ENCODE measurements at places on chromosomes 4 and X. TPM values are rescaled to one million over a fixed set of nuclear protein-coding genes. Genes with fewer than 3 reads are reported as not detected.
A peak's percentile ranks its signal among the peaks of the same experiment; 100 is the strongest.

DNA sequence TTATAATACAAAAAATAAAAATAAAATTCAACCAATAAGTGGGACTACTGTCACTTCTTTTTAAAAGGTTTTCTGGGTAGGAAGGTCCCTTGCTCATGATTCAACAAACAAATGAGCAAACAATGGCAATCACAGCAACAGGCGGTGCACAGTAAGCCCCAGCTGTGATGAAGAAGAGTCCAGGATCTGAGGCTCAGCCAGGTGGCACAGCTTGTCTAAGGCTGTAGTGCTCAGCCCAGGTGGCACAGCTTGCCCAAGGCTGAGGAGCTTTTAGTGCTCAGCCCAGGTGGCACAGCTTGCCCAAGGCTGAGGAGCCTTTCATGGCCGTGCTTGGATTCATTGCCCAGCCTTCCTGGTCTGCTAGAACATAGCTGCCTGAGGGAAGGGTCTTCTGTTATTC is 75.0 kb downstream of the ZFYVE28 start:
- no peak for DNase-seq

- no peak for DNase-seq
Observed at GRCh38 chr4:72846280-72847111, 223.0 kb downstream of the COX18 start.

DNA sequence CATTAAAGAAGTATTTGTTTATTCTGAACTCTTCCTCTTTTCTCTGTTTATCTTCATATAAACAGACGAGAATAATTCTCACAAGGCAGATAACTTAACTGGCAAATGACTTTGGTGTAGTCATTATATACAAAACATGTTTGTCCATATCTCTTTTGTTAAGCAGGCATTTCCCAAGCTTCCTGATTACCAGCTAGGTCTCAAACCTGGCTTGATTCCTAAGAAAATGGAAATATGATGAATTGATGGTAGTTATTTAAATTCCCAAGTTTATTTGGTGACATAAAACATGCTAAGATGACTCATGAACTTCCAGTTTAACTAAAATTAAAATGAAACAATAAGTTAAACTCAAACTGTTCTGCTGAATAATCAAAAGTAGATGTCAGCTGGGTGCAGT is 96.8 kb downstream of the ARSJ start:
- DNase-seq, result no peak

GRCh38 chr4:71004281-71004851 is 10.9 kb downstream of the DCK start:
- peak; percentile 49 for DNase-seq

GRCh38 chr4:99404595-99405287 is 30.4 kb downstream of the ADH7 start:
- no peak for DNase-seq

GRCh38 chr4:4542774-4543485 is 1.1 kb upstream of the STX18 start:
- no peak for DNase-seq

DNA sequence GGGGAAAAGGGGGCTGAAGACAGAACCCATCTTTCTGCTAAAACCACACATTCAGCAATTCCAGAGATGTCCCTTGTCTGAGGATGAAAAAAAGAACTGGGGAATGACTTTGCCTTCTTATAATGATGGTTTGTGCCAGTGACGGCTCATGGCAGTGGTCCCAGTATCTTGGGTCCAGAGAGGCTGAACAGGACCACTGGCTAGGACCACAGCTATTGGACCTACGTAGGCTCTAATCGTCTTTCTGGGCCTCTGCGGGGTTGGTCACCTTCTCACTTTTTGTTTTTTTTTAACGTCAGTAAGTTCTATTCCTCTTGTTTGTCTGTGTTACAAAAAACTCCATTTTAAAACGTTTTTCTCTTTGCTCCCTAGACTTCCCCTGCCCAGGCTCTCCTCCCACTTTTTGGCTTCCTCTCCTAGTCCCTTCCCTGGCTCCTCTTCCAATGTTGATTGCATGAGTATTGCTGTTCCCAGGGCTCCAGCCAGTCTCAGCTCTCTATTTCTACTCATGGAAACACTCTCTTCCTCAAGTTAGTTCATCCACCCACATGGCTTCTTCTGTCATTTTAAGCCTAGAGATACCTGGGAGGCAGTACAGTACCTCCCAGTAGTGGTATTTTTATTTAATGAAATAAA is 52.6 kb upstream of the STX18 start:
- DNase-seq, result no peak

GRCh38 chr4:169351872-169352271 is 81.1 kb upstream of the SH3RF1 start:
- DNase-seq, result no peak

Gene USP17L21
- total RNA-seq, result not detected

Gene MAGEA6
- not detected for total RNA-seq

Gene FRG2
- total RNA-seq, result not detected

Gene TEX13C
- total RNA-seq, result not detected

Gene RIPPLY1
- not detected for total RNA-seq

Gene SHOX
- total RNA-seq, result not detected

All from transverse colon (tissue), 4 donors.